ENCODE measurements at places on chromosomes 12 and 14.

- no peak for DNase-seq
Observed at GRCh38 chr12:119911182-119911581, 34.1 kb upstream of the CIT start.

DNA sequence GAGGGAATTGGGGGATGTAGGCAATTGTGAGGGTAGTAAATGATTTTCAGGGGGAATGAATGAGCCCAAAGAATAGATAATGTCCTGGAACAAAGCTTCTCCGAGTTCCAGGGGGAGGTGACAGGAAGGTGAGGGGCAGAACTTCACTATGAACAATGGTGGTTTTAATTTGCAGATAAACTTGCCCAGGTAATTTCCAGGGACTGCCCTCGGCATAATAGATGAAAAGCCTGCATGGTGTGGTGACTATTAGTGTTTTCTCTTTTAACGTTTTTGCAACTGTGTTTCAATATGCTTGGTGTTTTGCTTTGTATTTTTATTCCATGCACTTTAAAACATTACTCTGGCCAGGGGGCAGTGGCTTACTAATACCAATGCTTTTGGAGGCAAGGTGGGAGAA is 325.2 kb upstream of the RGS6 start:
- no peak for DNase-seq

GRCh38 chr14:102505000-102505619 is 4.5 kb downstream of the ANKRD9 start:
- no peak for DNase-seq

DNA sequence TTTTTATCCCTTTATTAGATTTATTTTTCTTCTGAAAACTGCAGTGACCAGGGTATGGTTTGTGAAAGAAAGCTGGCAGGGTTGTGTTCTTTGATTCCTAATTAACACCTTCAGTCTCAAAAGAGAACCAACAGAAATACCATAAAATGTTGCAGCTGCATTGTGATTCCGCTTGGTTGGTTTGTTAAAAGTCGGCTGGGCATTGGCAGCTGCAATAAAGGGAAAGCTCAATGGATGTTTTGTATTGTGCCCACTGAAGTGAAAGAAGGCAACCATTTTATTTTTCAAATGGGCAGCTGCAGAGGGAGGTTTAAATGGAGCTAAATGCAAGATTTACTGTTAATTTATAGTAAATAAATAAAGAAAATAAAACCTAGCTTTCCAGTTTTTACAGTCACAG is 16.7 kb downstream of the LGR5 start:
- no peak for DNase-seq

- no peak for DNase-seq
Observed at GRCh38 chr12:58871556-58871955, 48.7 kb downstream of the LRIG3 start.

DNA sequence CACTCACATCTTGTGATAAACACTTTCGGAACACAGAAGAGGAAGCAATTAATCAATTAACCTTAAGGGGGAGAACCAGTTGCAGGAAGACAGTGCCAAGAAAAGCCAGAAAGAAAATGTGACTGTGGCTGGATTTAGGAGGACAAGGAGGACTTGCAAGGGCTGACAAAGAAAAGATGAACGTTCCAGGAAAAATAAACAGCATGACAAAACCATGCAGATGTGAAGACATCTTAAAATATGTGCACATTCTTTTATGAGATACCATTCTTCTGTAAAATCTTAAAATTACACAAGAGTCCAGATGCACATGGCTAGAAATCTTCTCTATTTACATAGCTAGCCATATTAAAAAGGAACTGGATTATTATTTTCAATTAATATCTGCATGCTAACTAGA is 33.4 kb downstream of the KITLG start:
- no peak for DNase-seq

- no peak for DNase-seq
Observed at GRCh38 chr14:90608929-90609341, 207.3 kb downstream of the TTC7B start.

GRCh38 chr12:113128802-113129663 is 6.5 kb downstream of the RASAL1 start:
- no peak for DNase-seq

DNA sequence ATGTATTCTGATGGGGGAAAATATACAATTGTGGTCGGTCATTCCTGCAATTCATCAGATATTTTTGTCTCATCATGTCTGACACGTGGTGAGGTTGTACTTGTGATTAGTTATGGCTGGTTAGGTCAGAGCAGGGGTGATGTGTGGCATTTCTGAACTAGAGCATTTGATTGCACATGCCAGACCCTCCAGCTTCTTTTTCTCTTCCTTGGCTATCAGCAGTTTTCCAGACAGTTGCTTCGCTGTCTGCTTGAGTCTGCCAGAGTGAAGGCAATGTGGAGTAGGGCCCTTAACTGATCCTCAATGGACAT is 25.9 kb downstream of the TMEM117 start:
- no peak for DNase-seq

- DNase-seq: no peak
Observed at GRCh38 chr14:29475641-29476040, 452.0 kb downstream of the PRKD1 start.

- DNase-seq: no peak
Observed at GRCh38 chr14:38339696-38340095, 83.8 kb upstream of the CLEC14A start.

- DNase-seq: no peak
Observed at GRCh38 chr12:46388427-46389021, 16.0 kb upstream of the SLC38A2 start.

DNA sequence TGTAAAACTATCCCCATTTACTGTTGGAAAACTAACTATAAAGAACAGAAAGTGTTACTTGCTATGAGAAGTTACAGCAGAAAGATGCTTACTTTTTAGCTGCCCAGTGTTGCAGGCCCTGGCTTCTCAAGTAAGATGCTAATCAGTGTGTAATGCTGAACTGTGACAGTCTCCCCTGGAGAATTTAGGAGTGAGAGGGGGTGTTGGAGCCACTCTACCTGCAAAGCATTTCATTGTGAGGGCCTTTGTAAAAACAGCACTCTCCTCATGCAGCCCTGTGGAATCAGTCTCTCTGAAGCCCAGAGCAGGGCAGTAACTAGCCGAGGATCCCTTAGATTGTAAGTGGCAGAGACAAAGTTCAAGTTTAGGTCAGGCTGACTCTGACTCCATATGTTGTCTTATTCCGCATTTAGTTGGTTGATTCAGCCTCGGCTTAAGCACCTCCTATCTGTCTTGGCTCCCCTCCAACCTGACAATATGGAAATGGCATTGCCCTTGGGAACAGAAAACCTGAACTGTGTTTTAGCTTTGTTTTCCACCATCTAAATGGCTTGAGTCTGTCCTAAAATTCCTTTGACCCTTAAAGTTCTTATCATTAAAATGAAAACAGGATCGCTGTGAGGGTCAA is 141.3 kb downstream of the PRKCH start:
- no peak for DNase-seq

DNA sequence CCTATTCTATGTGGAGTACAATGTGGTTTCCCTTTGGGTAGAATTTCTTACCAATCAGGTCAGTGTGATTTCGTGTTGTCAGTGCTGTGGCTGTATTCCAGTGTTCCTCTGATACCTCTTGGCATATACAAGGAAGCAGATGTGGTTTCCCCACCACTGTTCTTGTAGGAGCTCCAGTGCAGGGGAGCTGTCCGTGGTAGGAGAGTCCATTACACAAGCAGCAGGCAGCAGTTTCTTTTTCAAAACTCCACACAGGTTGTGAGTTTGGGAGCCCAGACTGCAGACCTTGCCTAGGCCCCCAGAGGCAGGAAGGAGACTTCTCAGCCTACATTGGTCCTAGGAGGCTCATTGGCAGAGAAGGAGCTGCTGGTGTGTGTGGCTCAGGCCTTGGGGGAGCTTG is 452.8 kb downstream of the AACS start:
- peak; percentile 51 for DNase-seq

- DNase-seq: peak; percentile 60
Observed at GRCh38 chr14:100605706-100606686, 18.8 kb upstream of the BEGAIN start.

Measured in H7 (cell line).